ENCODE measurements at places on chromosomes 7 and 10.

- DNase-seq, result no peak
These were observed 37.8 kb downstream of the DIP2C start for GRCh38 chr10:651692-652091.

- no peak for DNase-seq
These were observed 1.5 kb downstream of the INA start for GRCh38 chr10:103278537-103278823.

GRCh38 chr7:46626691-46627310, 705.7 kb upstream of the IGFBP3 start:
- no peak for DNase-seq

GRCh38 chr10:75388082-75388481, 13.5 kb downstream of the ZNF503 start:
- DNase-seq, result no peak

- DNase-seq, result no peak
These were observed 32.4 kb downstream of the CAMK2B start for GRCh38 chr7:44292876-44293560.

GRCh38 chr10:36621346-36621745, 504.1 kb upstream of the ANKRD30A start:
- no peak for DNase-seq

DNA sequence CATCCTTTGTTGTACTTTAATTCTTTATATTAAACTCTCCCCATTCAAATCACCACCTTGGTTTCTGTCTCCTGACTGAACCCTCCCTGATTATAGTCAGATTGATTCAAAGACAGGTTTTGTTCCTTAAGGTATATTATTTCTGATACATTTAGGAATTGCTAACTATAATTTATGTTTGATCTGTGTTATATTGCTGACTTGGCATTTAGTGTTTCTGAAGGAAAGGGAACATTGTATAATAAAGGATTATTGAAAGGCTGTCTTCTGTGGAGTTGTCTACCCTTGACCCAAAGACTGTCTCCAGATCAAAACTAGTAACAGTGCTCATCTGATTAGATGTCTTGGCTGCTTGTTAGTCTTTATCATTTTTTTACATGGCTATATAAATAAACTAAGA, 10.3 kb downstream of the CDK1 start:
- DNase-seq, result no peak
